Fibroblast of skin of right biceps (primary cell): ENCODE measurements at places on chromosomes 11 and 22.

GRCh38 chr11:101553891-101554292 lies 29.9 kb downstream of the TRPC6 start:
- DNase-seq: peak; percentile 28

GRCh38 chr22:33220476-33221080 lies 162.4 kb upstream of the SYN3 start:
- DNase-seq: no peak

DNA sequence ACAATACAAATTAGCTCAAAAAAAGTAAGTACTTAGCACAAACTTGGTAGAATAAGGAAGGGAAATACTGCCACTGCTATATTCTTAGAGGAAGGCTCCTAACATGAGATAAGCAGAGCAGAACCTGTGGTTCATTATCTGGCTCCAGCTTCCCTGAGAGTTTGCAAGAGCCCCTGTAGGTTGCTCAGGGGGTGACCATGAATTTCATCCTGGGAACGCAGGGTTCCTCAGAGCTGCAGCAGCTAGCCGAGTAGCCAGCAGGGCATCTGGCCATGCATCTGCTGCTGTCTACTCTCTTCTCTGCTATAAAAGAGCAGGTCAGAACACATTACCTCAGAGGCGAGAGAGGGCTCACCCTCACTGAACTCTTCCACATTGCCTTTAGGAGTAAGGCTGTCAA lies 67.3 kb downstream of the TRPC6 start:
- no peak for DNase-seq

DNA sequence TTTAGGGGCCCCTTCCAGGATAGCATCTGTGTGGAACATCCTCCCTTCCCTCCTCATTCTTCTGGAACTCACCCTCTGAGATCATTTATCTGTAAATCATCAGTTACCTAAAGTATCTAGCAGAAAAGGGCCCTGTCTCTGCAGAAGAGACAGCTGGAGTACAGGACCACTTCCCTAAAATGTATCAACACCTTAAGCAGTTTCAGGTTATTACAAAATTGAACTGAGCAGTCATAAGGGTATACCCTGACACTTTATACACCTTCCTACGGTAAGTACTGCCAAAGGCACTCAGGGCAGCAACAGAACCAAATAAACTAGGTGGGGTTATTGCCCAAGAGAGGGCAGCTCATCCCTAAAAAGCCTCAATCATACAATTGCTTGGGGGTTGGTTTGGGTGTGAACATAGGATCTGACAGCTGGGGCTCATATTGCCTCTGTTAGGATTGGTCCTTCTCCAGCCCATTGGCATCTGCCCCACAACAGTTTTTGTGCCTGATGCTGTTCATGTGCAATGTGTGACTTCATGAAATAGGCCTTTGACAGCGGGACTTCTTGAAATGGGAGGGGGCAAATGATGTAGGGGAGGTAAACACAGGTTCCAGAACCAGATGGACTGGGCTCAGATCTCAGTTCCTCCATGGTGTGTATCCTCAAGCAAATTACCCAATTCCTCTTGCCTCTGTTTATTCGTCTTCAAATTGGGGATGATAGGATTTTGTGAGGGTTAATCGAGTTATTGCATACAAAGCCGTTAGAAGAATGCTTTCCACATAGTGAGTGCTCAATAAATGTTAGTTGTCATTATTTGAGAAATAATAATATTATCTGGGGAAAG lies 2.9 kb downstream of the POU2AF3 start:
- no peak for DNase-seq

DNA sequence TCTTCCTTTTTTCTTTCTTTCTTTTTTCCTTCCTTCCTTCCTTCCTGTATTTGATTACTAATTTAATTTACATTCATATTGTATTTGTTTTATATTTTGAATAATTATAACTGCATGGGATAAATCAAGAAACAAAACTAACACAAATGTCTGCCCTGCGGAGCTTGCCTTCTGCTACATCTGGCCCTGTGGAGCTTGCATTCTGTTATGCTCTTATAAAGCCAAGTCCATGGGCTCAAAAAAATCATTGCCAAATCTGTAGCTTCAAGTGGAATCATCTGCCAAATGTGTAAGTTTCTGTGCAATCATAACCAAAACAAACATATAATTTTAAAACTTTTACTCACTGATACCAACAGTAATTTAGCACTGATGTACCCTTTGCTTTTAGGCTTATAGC lies 8.0 kb upstream of the OR52J3 start:
- no peak for DNase-seq

- no peak for DNase-seq
These were observed 1121.4 kb downstream of the LRRC4C start for GRCh38 chr11:40338062-40338461.

DNA sequence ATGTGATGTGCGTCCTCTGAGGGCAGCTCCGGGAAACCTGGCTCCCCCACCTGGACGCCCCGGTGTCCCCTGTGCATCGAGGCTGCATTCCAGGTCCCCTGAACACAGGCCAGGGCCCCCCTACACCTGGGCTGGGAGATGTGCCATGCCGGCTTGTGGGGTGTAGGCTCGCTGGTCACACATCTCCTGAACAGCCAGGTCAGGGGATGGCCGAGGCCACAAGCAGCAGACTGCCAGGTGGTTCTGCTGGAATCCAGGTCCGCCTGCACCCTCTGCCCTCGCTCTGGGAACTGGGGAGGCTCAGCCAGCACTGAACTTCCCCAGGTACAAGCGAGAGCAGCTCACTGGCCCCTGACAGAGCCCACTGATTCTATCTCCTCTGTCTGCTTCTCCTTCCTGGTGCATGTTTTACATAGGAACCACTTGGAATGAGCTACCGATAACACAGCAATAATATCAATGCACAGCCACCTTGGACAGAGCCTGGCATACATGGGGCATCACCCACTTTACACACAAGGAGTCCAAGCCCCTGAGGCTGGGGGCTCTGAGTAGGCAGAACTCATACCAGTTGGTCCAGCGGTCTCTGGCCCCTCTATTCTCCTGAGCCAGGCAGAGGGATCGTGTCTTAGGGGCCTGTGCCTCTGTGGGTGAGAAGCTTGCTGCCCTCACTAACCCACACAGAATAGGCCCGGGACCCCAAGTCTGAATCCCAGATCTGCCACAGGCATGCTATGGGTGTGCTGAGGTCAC lies 46.8 kb downstream of the TBX1 start:
- no peak for DNase-seq

- no peak for DNase-seq
These were observed 17.5 kb downstream of the GLB1L2 start for GRCh38 chr11:134349109-134349801.

DNA sequence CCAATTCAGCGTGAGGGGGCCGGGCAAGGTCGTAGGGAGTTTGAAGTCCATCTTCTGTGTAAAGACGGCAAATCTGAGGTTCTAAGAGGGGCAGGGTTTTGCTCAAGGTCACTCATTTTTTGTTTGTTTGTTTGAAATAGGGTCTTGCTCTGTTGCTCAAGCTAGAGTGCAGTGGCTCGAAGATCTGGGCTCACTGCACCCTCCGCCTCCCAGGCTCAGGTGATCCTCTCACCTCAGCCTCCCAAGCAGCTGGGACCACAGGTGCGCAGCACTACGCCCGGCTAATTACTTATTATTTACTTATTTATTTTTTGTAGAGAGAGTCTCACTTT lies 355 bp upstream of the AP1B1 start:
- DNase-seq: no peak

- DNase-seq: peak; percentile 91
These were observed 170.1 kb upstream of the CADM1 start for GRCh38 chr11:115674176-115674936.

- DNase-seq: no peak
These were observed 96.1 kb downstream of the GRAMD1B start for GRCh38 chr11:123526027-123526805.

DNA sequence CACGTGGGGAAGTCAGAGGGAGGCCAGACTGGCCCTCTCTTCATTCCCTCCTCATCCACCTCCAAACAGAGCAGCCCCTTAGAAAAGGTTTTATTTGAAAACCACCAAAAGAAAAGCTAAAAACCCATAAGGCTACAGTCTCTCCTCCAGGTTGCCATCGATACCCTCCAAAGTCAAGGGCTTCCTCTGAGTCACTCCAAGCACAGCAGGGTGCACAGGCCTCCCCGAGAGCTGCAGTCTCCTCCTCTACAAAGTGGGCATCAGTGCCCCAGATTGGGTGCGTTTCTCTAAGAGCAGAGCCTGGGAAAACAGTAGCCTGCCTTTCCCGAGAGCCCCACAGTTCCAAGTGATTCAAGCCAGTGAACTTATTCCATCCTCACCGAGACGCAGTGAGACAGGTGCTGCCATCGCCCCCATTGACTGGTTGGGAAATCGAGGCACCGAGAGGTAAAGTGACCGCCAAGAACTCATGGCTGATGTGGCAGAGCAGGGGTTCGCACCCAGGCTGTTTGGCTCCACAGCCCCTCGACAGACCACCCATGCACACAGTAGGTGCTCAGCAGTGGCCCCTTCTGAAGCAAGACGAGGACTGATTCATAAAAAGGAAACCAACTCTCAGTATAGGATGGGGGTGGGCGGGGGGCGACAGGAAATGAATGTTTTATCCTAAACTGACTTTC lies 91.7 kb upstream of the SHISAL1 start:
- no peak for DNase-seq

- DNase-seq: no peak
These were observed 21.7 kb downstream of the TPST2 start for GRCh38 chr22:26568207-26568706.

DNA sequence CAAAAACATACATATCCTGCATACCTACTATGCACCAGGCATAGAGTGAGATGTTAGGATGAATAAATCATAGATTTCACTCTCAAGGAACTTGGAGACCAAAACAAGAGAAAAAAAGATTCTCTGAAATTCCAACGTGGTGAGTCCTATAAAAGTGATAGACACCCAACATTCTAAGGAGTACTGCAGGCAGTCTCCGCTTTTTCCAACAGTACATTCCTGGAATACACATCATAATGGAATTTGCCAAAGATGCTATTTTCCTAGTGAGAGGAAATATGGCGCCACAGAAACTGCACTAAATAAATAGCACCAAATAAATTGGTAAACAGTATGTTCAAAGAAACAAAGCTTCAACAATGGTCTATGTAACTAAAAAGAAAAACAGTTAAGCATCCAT lies 6.0 kb downstream of the TMEM123 start:
- DNase-seq: peak; percentile 92

DNA sequence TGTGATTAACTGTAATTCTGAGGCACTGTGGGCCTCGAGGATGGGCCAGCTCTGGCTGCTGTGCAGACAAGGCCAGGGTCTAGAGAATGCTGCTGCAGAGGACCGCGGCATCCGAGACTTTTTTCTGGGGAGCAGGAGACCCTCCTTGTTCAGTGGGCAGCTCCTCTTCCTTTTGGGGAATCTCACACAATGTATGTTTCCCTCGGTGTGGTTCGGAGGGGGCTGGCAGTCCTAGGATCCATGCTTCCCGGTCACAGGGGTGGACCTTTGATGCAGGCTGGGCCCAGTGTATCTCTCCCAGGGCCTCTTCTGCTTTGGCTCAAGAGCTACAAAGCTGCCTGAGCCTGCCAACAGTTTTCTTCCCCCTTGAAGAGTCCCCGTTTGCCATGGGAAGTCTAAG lies 31.5 kb downstream of the MYEOV start:
- DNase-seq: no peak

DNA sequence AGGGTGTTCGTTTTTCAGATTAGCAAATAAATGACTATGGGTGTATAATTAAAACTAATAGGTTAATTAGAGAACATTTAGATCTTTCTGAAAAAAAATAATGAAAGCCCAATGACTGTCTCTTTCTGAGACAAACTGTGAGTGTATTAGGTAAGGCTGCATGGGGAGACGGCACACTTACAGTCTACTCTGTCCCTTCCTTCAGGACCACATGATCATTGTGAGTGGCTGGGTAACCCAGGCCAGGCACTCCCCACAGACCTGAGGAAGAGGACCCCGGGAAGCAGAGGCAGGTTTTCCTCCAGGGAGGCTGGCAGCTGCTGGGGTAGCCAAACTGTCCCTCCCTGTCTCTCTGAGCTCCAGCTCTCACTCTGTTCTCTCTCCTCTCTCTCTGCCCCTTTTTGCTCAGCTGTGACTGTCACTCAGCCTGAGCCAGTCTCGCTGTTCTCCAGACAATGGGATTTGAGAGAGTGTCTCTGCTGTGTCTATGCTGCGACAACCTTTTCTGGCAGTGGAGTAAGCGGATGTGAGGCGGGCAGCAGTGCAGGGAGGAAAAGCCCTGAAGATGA lies 83.1 kb upstream of the NCAM1 start:
- DNase-seq: no peak

- no peak for DNase-seq
These were observed 16.0 kb upstream of the PRG2 start for GRCh38 chr11:57406337-57406904.

GRCh38 chr11:2992997-2993325 lies 832 bp upstream of the NAP1L4 start:
- no peak for DNase-seq

DNA sequence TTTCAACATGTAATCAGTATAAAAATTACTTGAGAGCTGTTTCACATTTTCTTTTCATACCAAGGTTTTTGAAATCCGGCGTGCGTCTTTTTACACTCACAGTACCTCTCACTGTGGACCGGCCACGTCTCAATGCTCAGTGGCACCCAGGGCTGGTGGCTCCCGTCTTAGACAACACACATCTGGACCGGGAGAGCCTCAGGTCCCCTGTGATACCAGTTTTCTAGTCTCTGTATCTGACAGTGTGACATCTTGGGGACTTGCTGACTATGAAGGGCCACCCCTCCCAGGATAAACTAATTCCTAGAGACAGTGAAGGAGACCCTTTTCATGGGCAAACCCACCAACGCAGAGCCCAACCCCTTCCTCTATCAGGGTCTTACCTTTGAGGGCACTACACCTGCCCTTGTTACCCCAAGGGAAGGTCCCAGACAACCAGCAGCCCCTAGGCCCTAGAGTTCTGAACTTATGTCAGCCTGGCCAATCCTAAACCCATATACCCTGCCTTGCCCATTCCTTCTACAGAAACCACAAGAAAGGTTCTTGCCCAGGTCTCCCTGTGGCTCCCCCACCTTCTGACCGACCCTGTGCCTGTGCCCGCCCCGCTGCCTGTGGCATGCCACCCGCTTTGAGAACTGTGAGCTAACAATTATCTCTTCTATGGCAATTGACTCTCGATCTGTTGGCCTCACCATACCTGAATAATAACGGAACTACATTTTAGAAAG lies 6.1 kb upstream of the ASCL2 start:
- DNase-seq: no peak

- DNase-seq: no peak
These were observed 507.6 kb downstream of the INSC start for GRCh38 chr11:15622231-15622890.

DNA sequence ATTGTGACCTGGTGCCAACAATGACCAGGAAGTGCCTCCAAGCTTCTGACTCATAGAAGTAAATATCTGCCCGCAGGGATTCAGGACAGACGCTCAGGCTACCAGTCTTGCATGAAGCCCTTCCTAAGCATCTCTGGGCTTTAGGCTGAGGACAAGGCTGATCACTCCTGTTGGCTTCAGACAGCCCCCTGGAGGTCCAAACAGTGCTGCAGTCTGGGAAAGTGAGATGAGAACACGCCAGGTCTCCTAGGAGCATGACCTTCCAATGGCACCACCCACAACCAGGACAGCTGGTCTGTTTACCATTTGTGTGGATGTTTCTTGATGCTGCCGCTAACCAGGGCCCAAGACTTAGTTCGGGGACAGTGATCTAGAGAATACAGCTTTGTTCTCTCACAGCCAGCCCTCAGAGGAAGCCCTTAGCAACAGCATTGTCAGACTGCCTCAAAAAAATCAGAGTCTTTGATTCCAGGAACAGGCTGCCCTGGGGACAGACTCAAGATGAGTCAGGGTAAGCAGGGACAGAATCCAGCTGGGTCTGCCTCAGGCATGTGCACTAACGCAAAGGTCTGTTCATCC lies 111.2 kb downstream of the ZNF280B start:
- DNase-seq: no peak
